NCI-H1694 treated with DMSO at 0.1 percent for 48 hours (cell line): ENCODE measurements at places on chromosomes 1 and 21.

GRCh38 chr1:47436979-47437446 lies 831 bp upstream of the FOXD2 start:
- peak; percentile 21 for DNase-seq

DNA sequence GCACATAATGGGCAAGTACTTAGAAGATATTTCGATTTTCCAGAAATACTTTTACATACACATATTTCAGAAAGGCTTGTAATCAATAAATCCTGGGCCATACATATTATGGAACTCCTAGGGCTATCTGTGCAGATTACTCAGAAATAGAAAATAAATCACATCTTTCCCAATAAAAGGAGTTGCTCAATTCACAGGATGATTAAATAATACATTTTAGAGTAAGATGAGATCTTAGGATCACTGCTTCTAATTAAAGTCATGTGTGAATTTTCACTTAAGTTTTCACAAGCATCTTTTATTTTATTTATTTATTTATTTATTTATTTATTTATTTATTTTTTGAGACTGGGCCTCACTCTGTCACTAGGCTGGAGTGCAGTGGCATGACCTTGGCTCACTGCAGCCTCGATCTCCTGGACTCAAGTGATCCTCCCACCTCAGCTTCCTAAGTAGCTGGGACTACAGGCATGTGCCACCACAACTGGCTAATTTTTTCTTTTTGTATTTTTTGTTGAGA lies 144.2 kb downstream of the HIVEP3 start:
- DNase-seq, result no peak

DNA sequence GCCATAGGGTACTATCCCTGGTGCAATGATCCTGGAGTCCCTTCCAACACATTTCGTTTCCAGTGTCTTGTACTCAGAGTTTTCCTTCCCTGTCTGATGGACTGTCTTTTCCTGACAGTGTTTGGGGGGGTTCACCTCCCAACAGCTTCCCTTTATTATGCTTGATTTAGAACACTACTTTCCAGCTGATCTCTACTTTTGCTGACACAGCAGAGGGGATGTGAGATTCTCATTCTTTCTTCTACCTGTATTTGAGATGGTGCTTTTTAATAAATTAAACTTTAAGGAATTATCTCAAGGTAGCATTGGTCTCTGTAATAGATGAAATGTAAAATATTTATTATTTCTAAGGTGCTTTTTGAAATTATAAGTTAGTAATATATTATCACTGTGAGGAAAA lies 41.0 kb downstream of the SLC35A3 start:
- DNase-seq, result no peak

DNA sequence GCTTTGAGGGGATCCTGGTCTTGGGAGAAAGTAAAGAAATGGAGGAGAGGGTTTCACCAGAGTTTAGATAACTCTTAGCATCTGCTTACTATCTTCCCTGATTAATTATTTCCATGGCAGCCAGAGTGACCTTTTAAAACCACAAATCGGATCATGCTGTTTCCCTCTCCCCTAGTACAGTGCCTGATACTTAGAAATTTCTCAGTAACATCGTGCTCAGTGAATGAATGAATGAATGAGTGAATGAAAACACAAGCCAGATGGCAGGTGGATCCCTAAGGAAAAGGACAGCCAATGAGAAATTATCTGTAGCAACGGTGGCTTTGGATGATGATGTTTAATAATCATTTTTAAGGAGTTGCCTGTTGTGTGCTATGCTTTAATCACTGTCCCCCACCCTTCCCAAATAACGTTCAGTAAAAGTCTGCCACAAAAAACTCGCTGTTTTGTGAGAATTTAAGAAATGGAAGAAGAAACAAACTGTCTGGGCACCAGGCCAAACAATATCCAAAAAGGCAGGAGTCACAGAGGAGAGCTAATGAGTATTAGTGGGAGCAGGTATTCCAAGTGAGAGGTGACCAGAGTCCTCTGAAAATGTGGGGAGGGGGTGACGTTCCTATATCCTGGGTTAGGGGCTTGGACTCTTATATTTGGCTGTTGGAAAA lies 737 bp upstream of the SMAP2 start:
- DNase-seq, result no peak

DNA sequence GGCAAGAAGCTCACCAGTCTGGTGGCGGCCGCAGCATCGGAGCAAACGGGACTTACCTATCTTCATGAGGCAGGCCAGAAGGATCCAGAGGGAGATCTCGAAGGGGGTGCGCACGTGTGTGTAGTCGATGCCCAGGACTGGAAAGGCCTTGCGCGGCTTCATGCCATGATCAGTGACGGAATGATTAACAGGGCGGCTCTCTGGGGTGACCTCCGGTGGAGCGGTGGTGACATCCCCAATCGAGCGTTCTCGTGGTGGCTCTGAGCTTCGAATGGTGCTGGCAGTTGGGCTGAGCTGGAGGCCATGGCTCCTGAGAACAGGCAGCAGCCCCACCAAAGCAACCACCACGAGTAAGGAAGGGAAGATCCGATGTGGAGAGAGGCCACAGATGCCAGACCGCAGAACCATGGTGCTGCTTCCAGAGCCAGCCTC lies 982 bp downstream of the SLC9A1 start:
- no peak for DNase-seq

- no peak for DNase-seq
Observed at GRCh38 chr1:119646521-119647227, 1.4 kb downstream of the ZNF697 start.

GRCh38 chr1:29696656-29697390 lies 460.5 kb downstream of the PTPRU start:
- DNase-seq, result no peak

- no peak for DNase-seq
Observed at GRCh38 chr1:187933562-187934419, 1105.0 kb downstream of the PLA2G4A start.

- peak; percentile 21 for DNase-seq
Observed at GRCh38 chr1:87953732-87954344, 625.2 kb downstream of the LMO4 start.

DNA sequence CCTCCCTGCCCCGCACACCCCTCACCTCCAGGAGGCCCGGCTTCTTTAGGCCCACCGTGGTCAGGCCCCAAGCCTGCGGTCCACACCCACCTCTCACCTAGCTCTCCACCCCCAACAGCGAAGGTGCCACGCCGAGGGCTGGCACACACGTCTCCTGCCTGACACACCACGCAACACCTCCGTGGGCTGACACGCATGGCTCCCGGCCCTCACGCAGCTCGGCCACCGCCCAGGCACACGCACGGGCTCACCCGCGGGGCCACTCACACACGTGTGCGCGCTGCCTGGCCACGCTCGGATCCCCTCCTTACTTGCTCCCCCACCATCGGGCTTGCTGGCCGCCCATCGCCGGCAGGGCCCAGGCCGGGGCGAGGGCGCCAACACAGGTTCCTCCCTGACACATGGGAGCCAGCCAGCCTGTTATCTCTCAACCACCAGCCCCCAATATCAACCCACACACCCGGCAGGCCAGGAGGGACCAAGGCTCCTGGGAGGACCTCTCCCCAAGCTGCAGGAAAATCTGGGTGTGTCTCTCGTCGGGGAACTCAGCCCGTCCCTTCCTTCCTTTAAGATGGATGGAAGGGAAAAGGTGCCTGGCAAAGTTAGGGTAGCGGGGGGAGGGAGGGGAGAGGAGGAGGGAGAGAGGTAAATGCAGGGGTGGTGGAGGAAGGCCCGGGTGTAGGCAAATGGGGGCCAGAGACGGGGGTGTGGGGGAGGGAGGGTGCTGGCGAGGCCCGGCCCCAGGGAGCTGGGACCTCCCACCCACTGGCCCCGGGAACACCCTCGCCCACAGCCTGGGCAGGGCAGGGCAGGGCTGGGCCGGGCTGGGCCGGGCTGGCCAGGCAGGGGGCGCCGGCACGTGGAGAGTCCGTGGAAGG lies 546 bp downstream of the ELOVL1 start:
- peak; percentile 33 for DNase-seq

DNA sequence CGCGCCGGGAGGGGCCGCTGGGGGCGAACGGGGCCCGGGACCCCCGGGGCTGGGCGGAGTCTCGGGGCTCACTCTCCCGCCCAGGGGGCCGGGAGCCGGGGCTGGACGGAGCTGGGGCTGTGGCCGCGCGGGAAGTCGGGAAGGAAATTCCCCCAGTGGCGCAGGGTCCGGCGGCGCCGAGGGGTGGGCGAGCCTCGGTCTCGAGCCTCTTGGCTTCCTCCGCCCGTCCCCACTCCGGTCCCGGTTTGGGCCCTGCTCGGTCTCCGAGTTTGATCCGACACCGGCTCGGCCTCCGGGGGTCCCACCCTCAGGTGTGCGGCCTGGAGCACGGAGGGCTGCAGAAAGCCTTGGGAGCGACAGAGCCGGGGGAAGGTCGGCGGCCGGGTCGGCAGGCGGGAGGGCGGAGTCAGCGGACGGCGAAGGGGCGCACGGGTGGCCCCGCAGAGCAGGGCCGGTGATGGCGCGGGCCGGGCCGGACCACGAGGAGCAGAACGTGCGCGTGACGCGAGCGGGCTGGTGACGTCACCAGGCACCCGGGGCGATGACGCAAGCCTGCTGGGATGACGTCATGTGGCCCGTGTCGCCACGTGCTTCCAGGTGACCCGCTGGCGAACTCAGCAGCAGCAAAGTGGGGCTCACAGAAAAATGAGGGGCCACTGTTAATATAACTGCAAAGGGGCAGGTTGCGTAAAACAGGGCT lies 610 bp upstream of the HES4 start:
- DNase-seq, result peak; percentile 53

- DNase-seq, result no peak
Observed at GRCh38 chr1:17544776-17545350, 5.4 kb downstream of the ARHGEF10L start.

GRCh38 chr1:113904293-113904673 lies 316 bp downstream of the AP4B1 start:
- DNase-seq, result no peak

GRCh38 chr21:45322960-45323461 lies 35.3 kb upstream of the POFUT2 start:
- DNase-seq, result no peak

DNA sequence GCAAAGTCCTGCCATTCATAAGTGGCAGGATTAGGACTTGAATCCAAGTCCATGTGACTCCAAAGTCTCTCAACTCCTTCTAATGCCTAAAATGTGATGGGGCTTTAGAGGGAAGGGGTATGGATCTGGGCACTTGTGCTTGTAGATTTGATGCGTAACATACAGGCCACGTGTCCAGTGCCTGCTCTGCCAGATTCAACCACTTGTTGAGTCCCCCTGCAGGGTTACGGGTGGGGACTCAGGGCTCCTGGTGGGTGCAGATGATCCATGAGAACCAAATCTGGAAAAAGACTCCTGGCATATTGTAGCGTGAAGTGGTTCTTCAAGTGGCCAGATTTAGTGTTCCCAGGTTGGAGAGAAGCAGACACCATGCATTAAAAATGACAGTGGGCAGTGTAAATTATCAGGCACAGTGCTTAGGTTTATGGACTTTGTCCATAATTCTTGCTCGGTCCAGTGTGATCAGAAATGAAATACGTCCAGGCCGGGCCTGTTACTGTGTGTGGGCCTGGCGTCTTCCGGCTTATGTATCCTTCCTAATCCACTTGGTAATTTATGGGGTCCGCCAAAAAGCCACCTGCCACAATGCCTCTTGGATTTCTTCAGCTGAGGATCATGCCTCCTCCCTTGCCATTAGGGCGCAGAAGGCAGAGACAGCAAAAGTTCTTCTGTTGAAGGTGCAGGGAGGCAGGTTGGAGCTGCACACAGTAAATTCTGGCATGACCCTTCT lies 51.2 kb upstream of the LRP8 start:
- DNase-seq, result no peak

DNA sequence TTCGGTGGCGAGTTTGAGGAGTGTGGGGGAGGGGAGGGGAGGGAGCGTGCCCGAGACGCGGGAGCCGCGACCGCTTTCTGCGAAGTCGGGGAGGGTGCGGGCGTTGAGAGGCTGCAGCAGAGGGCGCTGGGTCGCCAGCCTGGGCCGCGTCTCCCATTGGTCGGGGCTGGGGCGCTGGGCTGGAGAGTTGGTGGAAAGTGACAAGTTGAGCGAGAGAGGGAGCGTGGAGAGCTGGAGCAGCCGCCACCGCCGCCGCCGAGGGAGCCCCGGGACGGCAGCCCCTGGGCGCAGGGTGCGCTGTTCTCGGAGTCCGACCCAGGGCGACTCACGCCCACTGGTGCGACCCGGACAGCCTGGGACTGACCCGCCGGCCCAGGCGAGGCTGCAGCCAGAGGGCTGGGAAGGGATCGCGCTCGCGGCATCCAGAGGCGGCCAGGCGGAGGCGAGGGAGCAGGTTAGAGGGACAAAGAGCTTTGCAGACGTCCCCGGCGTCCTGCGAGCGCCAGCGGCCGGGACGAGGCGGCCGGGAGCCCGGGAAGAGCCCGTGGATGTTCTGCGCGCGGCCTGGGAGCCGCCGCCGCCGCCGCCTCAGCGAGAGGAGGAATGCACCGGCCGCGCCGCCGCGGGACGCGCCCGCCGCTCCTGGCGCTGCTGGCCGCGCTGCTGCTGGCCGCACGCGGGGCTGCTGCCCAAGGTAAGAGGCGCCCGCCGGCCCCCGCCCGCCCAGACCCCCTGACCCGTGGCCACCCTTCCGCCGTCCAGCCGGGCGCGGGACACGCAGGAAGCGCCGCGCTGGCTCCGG lies at the start of gene ROR1:
TSS of gene ROR1 (plus strand) at position 203 of the 802 bp plus-strand sequence.
- peak; percentile 80 for DNase-seq

DNA sequence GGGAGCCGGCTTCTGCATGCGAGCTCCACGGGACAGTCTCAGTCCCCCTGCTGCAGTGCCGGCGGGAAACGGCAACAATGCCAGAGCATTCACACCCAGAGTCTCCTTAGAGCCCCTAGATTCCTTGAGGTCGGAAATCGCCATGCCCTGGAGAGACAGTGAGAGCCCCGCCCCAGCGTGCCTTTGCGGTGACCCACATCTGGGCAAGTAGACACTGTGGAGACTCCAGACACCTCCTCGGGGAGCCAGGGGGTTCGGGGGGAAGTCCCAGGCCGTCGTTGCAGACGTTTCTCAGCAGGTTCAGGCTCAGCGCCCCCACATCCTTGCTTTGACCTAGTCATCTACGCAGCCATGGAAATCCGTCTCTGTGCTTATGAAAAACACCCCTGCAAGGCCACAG lies 81.3 kb upstream of the ARHGEF16 start:
- no peak for DNase-seq

DNA sequence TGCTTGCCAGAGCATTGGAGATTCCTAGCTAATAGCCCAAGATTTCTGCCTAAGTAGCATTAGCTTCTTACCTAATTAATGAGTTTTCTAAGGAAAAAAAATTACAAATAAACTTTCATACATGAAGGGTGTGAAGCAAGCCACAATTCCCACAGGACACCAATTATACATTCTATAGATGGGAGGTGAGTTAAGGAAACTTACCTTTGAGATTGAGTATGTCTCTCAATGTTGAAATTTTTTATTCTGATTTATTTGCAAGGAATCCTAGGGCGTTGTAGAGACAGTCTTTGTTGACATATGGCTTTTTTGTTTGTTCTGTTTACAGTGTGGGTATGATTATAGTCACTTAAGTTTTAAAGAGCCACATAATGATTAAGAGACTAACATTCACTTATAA lies 313.0 kb downstream of the RYR2 start:
- DNase-seq, result no peak
